Naive B cell (primary cell): ENCODE measurements at places on chromosomes 2 and 18.

GRCh38 chr2:8682719-8683667 is 1.1 kb downstream of the ID2 start:
- DNase-seq, result peak; percentile 9

- DNase-seq, result no peak
Measured at GRCh38 chr2:205273627-205274026, 408.7 kb upstream of the NRP2 start.

- DNase-seq, result peak; percentile 19
Measured at GRCh38 chr2:72579591-72580180, 246.1 kb downstream of the EXOC6B start.

DNA sequence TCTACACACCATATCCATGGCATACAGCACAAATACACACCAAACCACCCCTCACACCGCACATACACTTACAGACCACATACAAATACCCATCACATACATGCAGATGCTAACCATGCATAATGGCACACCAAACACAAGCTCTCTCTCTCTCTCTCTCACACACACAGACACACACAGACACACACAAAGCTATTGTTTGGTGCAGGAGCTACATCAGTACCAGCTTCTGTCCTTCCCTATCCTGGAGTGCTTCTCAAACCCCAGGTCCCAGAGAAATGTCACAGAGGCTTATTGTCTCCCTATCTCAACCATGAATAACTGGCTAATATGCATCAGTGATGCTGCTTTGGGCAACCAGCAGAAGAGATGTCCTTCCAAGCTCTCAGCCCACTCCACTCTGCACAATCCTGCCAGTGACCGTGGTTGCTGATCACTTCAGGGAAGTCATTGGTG is 36.5 kb upstream of the ST3GAL5 start:
- DNase-seq, result no peak

DNA sequence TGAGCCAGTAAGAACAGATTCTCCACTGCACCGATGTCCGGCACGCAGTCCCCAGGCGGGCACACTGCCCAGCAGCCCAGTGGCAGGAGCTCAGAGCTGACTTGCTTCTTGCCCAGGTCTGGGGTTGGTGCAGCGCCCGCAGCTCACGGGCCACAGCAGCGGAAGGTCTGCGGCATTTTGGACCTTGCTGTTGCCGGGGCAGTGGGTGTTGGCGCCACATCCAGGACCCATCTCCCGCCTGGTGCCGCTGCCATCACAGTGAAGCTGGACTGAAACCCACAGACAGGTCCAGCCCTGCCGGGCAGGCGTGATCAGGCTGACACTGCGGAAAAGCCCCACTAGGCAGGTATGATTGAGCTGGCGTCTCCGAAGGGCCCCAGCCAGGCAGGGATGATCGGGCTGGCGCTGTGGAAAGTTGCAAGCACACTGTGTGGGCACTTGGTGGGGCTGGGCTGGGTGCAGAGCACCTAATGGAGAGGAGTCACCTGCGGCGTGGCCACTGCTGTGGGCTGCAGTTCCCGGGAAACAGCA is 75.5 kb downstream of the SLC66A2 start:
- DNase-seq, result no peak
